HFFc6 (cell line): ENCODE measurements at places on chromosomes 3 and 15. TPM values are rescaled to one million over a fixed set of nuclear protein-coding genes. Genes with fewer than 3 reads are reported as not detected.
A peak's percentile ranks its signal among the peaks of the same experiment; 100 is the strongest.

GRCh38 chr15:84878504-84878903, 6.0 kb upstream of the SLC28A1 start:
- H3K27me3 ChIP-seq: peaks cover 15% of the 10 kb centered on the region
- no peaks in the 10 kb centered on the region for H3K36me3 ChIP-seq
- no peaks in the 10 kb centered on the region for H3K4me1 ChIP-seq
- DNase-seq: peak; percentile 30
- no peak overlapping the region for H3K4me3 ChIP-seq

GRCh38 chr3:51937611-51938450, 3.9 kb downstream of the RRP9 start:
- no peak overlapping the region for H3K27ac ChIP-seq
- H3K36me3 ChIP-seq: peaks cover 19% of the 10 kb centered on the region
- no peaks in the 10 kb centered on the region; the same call in none of the 2 replicates for H3K27me3 ChIP-seq
- H3K4me1 ChIP-seq: peaks cover 29% of the 10 kb centered on the region
- DNase-seq: no peak

DNA sequence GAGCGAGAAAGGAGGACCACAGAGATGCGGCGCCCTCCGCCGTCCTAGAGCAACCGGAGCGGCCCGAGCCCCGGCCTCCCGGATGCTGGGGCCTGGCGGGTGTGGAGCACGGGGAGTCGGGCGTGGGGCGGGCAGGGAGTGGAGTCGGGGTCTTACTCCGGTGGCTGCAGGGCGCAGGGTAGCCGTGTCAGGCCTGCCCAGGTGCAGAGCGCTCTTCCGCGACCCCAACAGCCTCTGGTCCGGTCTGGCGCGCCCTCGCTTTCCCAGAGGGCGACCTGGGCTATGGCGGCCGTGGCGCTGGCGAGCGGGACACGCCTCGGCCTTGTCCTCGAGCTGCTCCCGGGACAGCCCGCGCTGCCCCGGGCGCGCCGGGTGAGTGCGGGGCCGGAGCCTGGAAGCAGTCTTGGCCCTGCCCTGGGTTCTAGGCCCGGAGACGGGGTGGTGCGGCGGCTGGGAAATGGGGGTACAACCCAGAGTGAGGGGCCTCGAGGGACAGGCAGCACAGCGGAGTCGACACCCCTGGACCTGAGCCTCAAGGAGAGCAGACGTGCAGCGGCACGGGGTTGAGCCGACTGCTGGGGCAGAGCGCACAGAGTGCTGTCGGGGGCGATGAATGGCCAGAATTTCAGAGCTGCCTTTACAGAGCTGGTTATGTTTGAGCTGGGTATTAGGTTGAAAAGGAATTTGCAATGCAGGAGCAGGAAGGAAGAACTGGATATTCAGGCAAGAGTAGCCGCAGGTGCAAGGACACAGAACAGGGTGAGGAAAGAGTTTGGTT, at the start of gene ZNF662:
TSS of gene ZNF662 (plus strand) at position 73 of the 778 bp plus-strand sequence. CDS start 1,973 bp downstream, outside the sequence.
- peaks cover 40% of the 10 kb centered on the region for H3K27me3 ChIP-seq
- no peak within 1 kb of the TSS for H3K27ac ChIP-seq
- H3K4me3 ChIP-seq: peak within 1 kb of the TSS; percentile 60; the same call in 1 of the 2 replicates
- DNase-seq: no peak
- peaks cover 3% of the 10 kb centered on the region for H3K4me1 ChIP-seq

DNA sequence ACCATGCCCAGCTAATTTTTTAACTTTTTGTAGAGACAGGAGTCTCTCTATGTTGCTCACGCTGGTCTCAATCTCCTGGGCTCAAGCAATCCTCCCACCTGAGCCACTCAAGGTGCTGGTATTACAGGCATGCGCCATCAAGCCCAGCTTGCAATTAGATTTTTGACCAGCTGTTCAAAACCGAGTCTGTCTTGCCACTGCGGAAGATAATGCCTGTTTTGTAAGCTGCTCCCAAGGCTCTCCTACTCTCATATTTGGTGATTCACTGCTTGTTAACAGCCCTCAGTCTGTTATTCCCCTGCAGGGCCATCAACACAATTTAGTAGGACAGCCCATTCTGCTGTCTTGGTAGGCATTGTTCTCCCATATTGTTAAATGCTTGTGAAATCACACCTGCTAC, 17.8 kb upstream of the MCCC1 start:
- peaks cover 10% of the 10 kb centered on the region; the same call in 1 of the 2 replicates for H3K4me1 ChIP-seq
- H3K4me3 ChIP-seq: no peak overlapping the region
- H3K36me3 ChIP-seq: no peaks in the 10 kb centered on the region
- DNase-seq: no peak
- H3K27ac ChIP-seq: no peak overlapping the region
- H3K27me3 ChIP-seq: peaks cover 42% of the 10 kb centered on the region

PEX5L gene
- total RNA-seq: 0.09 to 0.15 TPM in 2 of 3 replicates, not detected in the other

GRCh38 chr15:23566651-23567050, 1.2 kb downstream of the MKRN3 start:
- DNase-seq: no peak
- no peak overlapping the region for H3K4me3 ChIP-seq
- H3K36me3 ChIP-seq: peaks cover 5% of the 10 kb centered on the region; the same call in 1 of the 2 replicates
- no peak overlapping the region for H3K27ac ChIP-seq
- H3K27me3 ChIP-seq: no peaks in the 10 kb centered on the region; the same call in 1 of the 2 replicates

ZDHHC23 gene
- total RNA-seq: 4.6 to 6.8 TPM (median 5.8 TPM) in 3 replicates

GRCh38 chr3:25783661-25784512, 644 bp upstream of the NGLY1 start:
- H3K4me1 ChIP-seq: peaks cover 40% of the 10 kb centered on the region
- H3K36me3 ChIP-seq: no peaks in the 10 kb centered on the region
- peak overlapping the region; percentile 74 for H3K27ac ChIP-seq
- H3K4me3 ChIP-seq: peak overlapping the region; percentile 87
- H3K27me3 ChIP-seq: no peaks in the 10 kb centered on the region

DNA sequence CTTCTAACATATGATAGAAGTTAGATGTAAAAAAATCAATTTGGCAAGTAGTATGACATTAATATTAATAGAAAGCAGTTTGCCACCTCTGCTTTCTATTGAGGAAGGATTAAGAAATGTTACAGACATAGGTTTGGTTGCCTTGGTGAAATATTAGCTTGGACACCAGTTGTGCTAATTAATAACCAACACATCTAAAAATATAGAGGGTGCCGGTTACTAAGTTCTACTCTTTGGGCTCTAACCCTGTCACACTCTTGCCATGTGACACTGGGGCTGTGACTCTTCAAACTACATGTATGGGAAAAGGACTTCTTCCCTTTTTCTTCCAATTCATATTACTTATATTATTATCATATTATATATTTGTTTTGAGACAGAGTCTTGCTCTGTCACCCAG, 64.4 kb downstream of the TRIM71 start:
- H3K36me3 ChIP-seq: no peaks in the 10 kb centered on the region
- H3K27ac ChIP-seq: no peak overlapping the region
- no peak overlapping the region for H3K4me3 ChIP-seq
